A549 treated with dexamethasone at 1 μM for 4 hours (cell line): ENCODE measurements at places on chromosomes 12 and 14. TPM values are rescaled to one million over a fixed set of nuclear protein-coding genes. Genes with fewer than 3 reads are reported as not detected.

GRIN2B gene
- total RNA-seq: 2.7 to 5.3 TPM (median 4.6 TPM) in 5 replicates

LRCOL1 gene
- not detected in 5 replicates for total RNA-seq

AHNAK2 gene
- 200 to 252 TPM (median 220 TPM) in 5 replicates for total RNA-seq

HCAR2 gene
- 0.04 to 0.08 TPM (median 0.07 TPM) in 3 of 5 replicates, not detected in the others for total RNA-seq

RNASE3 gene
- total RNA-seq: not detected in 5 replicates

AKAP6 gene
- total RNA-seq: 0.29 to 0.70 TPM (median 0.41 TPM) in 5 replicates

LRP1-AS gene
- not detected in 5 replicates for total RNA-seq

CLMN gene
- 4.7 to 9.3 TPM (median 7.0 TPM) in 5 replicates for total RNA-seq
